ENCODE measurements at places on chromosomes 13 and 19. TPM values are rescaled to one million over a fixed set of nuclear protein-coding genes. Genes with fewer than 3 reads are reported as not detected.

DNA sequence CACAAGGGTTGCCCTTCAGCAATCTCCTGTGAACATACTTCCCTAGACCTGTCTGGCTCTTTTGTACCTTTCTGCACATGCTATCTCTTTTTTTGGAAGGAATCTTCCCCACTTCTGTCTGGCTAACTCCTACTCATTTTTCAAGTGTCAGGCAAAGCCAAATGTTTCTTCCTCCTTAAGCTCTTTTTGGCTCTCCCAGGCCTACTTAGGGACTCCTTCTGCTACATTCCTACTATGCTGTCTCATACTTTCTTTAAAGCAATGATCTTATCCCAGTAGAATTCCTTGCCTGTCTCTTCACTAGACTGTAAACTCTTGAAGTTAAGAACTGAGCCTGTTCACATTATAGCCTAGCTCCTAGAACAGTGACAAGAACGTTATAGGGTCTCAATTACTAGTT, 114.9 kb upstream of the WASF3 start:
- DNase-seq: no peak

Gene ZSCAN1
- not detected for total RNA-seq

DNA sequence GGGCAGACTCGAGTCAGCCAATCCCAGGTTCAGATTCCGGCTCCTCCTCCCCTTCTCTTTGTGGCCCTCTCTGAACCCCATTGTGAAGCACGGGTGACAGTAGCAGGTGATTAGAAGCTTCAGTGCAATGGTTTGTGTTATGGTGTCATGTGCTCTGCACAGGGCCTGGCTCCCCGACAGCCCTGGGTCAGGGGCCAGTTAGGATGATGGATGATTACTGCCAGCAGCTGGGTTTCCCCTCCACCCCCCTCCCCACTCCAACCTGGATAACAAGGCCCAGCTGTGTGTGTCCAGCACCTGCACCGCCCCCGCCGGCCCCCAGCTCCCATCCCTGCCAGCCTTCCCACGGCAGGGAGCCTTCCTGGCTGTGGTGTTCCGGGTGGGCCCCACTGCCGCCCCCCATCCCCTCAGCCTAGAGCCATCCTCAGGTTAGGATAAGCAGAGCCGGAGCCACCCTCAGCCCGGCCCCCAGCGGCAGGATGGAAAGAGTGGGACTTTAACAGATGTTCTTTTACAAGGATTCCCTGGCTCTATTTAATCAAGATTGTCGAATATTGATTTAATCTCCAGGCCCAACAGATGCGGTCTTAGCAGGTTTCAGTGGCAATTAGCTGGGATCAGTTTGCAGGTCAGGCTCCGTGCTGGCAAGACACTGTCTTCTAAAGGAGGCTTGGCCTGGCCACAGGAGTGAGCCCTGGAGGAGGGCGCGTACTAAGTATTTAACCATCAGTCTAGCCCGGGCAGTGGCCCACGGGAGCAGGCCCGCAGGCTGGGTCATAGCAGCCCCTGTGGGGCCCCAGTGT, 156.2 kb downstream of the SIPA1L3 start:
- DNase-seq: no peak

Gene ZNF416
- 0.43 TPM for total RNA-seq

Gene ZNF208
- 0.90 TPM for total RNA-seq

Gene SHD
- 9.7 TPM for total RNA-seq

DNA sequence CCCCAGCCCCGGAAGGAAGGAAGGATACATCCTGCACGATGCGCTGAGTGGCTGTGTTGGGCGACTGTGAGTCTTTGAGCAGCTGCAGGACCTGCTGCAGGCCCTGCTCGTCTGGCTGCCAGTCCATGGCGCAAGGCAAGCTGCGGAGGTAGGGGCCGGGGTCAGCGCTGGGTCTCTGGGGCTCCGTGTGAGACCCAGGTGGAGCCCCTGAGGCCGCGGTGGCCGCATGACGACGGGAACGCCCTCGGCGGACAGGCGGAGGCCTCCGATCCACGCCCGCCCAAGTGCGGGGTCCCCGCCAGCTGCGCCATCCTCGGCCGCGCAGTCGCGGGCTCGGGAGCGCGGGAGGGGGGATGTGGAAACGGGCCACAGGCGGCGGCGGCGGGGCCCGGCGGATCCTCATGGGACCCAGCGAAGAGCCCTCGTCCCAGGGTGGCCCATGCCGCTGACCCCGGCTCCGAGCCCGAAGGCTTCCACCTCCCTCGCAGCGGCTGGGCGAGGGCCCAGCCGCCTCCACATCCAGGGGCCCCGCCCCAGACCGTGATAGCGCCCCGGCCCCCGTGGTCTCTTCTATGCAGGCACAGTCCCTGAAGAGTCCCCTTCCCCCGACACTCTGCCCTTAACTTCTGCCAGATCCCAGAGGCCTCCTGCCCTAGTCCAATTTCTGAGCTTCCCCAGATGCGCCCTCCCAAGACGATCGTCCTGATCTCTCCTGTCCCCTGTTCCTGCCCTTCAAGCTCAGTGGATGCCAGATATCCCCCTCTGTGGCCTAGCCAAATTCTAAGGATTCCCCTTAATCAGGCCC, 2.7 kb downstream of the TNPO2 start:
- DNase-seq: no peak

Gene STOML3
- not detected for total RNA-seq

Gene SGCG
- not detected for total RNA-seq

DNA sequence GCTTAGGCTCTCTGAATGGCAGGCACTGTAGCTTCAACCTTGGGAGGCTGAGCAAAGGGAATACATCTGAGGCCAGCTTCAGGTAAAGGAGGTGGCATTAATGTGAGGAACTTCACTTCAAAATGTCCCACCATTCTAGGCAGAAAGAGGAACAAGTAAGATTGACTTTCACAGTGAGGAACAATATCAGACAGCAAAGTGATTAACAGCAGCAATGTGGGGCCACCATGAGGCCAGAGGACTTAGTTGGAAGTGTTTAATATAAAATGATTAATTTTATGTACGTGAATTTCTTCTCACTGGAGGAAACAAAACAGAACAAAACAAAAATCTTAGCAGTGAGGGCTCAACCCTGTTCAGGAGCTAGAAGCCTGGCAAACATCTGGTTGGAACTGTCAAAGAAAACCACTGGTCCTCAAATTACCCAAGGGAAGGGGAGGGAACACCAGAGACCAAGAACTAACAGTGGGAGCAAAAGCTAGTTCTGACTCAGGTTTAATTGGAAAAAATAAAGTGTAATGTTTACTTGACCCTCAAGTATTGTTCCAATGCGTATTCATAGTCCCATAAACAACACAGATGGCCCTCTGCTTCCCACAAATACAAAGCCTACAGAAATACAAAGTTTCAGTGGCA, 43.9 kb upstream of the FRY start:
- DNase-seq: no peak

GRCh38 chr19:35932291-35932936, 3.8 kb upstream of the LRFN3 start:
- DNase-seq: no peak

DNA sequence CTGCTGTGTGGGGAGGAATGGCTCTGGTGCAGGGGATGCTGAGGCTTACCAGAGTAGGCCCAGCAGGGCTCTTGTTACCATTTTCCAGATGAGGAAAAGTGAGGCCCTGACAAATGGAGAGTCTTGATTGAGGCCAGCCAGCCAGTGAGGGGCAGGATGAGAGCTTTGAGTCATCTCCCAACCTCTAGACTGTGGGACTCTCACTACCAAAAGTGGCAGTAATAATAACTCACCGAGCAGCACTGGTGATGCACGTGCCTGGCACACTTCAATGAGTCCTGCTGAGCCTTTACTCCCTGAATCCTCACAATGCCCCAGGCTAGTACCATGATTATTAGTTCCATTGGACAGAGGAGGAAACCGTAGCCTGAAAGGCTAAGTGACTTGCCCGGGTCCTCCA, 7.8 kb downstream of the CIC start:
- DNase-seq: no peak

- DNase-seq: no peak
Measured at GRCh38 chr19:2469102-2469914, 6.6 kb upstream of the GADD45B start.

Gene ZNF763
- total RNA-seq: 1.2 TPM

- no peak for DNase-seq
Measured at GRCh38 chr13:45368571-45368970, 27.6 kb upstream of the TPT1 start.

Gene ZNF578
- 0.17 TPM for total RNA-seq

DNA sequence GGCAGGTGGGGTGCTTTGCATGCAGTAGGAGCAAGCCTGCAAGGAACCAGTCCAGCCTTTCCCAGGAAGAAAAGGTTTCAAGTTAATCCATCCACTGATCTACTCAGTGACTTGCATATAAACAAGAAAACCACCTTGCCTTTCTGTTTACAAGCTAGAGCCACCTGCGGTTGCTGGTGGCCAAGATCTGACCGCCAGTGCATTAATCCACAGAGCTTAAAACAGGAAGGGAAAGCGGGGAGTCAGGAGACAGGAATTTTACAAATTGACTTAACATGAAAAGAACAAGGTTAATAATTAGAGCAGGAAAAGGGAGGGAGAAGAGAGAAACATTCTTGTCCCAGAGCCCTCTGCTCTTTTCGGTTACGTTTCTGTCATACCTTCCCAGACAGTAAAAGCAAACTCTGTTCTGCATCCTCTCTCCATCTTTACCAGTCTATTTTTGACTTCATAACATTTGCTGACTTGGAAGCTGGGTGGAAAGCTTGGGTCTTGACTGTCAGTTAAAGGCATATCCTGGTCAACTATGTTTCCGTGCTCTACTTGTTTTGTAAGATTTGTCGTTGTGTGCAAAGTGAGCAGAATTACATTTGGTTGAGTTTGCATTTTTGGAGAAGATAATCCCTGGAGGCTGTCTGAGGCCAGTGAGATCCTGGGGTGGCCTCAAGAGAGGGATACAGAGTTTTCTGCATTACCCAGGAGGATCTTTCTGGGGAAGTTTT, 760.6 kb downstream of the EFNB2 start:
- DNase-seq: no peak

Gene PCP2
- total RNA-seq: 1.5 TPM

Gene IQCN
- 5.3 TPM for total RNA-seq

Gene PRR22
- 1.7 TPM for total RNA-seq

Gene UBE2L5
- total RNA-seq: not detected

Gene SH2D3A
- total RNA-seq: 1.5 TPM

DNA sequence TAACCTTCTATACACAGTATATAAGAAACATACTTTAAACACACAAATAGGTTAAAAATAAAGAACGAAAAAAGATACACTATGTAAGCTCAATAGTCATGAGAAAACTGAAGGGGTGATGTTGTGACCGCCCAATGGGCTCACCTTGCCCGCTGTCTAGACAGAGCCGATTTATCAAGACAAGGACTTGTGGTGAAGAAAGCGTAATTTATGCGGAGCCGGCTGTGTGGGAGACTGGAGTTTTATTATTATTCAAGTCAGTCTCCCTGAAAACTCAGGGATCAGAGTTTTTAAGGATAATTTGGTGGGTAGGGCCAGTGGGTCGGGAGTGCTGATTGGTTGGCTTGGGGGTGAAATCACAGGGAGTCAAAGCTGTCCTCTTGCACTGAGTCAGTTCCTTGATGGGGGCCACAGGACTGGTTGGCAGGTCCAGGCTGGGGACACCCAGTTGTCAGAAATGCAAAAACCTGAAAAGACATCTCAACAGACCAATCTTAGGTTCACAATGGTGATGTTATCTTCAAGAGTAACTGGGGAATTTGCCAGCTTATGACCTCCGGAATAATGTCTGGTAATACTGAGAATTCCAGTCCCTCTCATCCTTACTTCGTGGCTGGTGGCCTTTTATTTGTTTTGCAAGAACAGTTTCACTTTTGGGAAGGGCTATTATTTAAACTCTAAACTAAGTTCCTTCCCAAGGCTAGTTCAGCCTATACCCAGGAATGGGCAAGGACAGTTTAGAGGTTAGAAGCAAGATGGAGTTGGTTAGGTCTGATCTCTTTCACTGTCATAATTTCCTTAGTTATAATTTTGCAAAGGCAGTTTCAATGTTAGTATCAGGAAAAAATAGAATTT, 96.6 kb downstream of the UBL3 start:
- no peak for DNase-seq

Gene OR7A5
- total RNA-seq: not detected

Gene FAM83E
- total RNA-seq: not detected

DNA sequence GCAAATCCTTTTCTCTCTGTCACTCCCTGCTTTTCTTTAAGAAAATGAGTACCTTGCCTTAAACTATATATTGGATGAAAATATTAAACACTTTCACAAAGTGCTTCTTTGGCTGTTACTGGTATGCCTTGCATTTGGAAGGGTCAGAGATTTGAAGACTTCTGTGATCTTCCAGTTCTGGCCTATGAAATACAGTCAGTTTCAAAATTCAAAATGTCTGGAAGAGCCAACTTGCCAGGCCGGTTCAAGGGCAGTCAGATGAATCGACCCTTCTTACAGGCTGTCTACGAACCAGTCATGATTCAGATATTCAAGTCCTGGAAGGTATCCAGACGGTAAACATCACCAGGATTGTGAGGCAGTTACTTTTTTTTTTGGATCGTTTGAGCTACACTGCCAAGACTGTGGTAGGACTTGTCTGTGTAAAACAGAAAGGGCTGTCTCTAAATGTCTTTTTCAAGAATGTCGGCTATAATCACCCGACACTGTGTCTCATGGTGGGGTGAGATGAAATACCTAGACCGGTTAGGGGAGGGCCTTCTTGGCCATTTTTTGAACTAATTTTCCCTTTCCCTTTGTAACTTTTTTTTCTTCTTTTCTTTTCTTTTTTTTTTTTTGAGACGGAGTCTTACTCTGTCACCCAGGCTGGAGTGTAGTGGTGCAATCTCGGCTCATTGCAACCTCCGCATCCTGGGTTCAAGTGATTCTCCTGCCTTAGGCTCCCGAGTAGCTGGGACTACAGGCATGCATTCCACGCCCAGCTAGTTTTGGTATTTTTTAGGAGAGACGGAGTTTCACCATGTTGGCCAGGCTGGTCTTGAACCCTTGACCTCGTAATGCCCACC, 11.2 kb downstream of the ACTN4 start:
- DNase-seq: peak; percentile 63

Gene NCR1
- total RNA-seq: not detected

Gene CGB7
- total RNA-seq: not detected

Gene ATP4B
- total RNA-seq: not detected

DNA sequence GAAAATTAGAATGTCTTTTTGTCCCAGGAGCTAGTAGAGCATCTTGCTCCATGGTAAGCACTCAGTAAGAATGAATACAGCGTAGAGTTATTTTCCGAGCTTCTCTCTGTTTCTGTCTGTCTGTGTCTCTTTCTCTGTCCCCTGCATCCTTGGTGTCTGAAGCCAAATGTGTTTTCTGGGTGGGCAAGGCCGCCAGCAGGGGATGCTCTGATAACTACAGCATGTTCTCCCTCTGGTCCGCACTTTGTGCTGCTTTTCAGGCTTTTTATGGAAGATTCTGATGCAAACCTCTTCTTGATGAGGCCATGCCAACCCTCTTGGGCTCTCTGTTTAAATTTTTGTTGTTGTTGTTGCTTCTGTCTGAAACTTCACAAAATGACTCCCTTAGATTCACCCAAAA, 142.8 kb upstream of the UBL3 start:
- no peak for DNase-seq

All from right lobe of liver (tissue), 6 donors.